ENCODE measurements at places on chromosomes 16 and 17.

GRCh38 chr17:596287-596686, 118.4 kb downstream of the VPS53 start:
- DNase-seq = no peak

DNA sequence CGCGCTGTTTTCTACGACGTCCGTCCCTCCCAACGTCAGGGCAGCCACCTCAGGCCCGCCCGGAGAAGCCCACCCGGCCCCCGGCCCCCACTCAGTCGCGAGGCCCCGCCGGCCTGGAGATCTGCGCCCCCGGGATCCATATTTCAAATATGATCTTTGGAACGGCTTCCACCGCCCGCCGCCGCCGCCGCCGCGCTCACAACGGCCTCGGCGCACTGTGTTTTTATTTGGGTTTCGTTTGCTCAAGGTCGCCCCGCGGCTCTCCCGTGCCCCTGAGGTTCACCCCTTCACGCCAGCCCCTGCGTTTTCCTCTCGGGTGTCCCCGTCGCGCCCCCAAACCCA, 4.2 kb upstream of the CBX4 start:
- no peak for DNase-seq

DNA sequence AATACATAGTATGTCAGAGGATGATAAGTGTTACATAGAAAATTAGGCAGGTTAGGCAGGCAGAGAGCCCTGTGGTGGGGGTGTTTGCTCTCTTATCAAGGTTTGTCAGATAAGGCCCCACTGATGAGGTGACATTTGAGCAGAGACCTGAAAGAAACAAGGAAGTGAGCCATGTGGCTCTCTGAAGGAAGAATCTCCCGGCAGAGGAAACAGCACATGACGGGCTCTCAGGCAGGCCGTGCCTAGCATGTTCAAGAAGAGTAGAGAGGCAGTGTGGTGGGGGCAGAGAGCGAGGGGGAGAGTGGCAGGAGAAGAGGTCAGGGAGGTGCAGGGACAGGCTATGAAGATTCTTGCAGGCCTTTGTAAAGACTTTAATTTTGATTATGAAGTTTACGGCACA, 82.0 kb upstream of the ASIC2 start:
- no peak for DNase-seq

GRCh38 chr16:70520612-70521297, 2.6 kb downstream of the COG4 start:
- DNase-seq = no peak
